ENCODE measurements at places on chromosomes 5 and 9. TPM values are rescaled to one million over a fixed set of nuclear protein-coding genes. Genes with fewer than 3 reads are reported as not detected.

FOXD4L3 gene
- total RNA-seq = not detected

TIFAB gene
- total RNA-seq = not detected

KIF12 gene
- total RNA-seq = 0.10 TPM

LVRN gene
- 0.10 TPM for total RNA-seq

ANXA6 gene
- 206 TPM for total RNA-seq

SPATA31E1 gene
- total RNA-seq = not detected

C9orf153 gene
- total RNA-seq = not detected

LURAP1L gene
- total RNA-seq = 2.3 TPM

WDR38 gene
- total RNA-seq = not detected

WHRN gene
- 0.67 TPM for total RNA-seq

EFNA5 gene
- total RNA-seq = 30.7 TPM

BARHL1 gene
- total RNA-seq = not detected

TARS1 gene
- 220 TPM for total RNA-seq

NUTM2G gene
- total RNA-seq = not detected

PCDHGA5 gene
- 1.5 TPM for total RNA-seq

WDR31 gene
- total RNA-seq = 0.29 TPM

FAM151B gene
- 1.6 TPM for total RNA-seq

FCN2 gene
- total RNA-seq = not detected

VCAN gene
- total RNA-seq = 10.4 TPM

C5orf58 gene
- not detected for total RNA-seq

All from vein endothelial cell (primary cell).